ENCODE measurements at places on chromosomes 11 and 22. TPM values are rescaled to one million over a fixed set of nuclear protein-coding genes. Genes with fewer than 3 reads are reported as not detected.

The KRTAP5-11 gene
- not detected for total RNA-seq

The BBOX1 gene
- not detected for total RNA-seq

- DNase-seq: no peak
Observed at GRCh38 chr11:117620086-117620485, 176.9 kb downstream of the DSCAML1 start.

The CRYBB2 gene
- total RNA-seq: 1.9 TPM

GRCh38 chr11:46984987-46985386 lies 48.4 kb downstream of the CSTPP1 start:
- DNase-seq: no peak

DNA sequence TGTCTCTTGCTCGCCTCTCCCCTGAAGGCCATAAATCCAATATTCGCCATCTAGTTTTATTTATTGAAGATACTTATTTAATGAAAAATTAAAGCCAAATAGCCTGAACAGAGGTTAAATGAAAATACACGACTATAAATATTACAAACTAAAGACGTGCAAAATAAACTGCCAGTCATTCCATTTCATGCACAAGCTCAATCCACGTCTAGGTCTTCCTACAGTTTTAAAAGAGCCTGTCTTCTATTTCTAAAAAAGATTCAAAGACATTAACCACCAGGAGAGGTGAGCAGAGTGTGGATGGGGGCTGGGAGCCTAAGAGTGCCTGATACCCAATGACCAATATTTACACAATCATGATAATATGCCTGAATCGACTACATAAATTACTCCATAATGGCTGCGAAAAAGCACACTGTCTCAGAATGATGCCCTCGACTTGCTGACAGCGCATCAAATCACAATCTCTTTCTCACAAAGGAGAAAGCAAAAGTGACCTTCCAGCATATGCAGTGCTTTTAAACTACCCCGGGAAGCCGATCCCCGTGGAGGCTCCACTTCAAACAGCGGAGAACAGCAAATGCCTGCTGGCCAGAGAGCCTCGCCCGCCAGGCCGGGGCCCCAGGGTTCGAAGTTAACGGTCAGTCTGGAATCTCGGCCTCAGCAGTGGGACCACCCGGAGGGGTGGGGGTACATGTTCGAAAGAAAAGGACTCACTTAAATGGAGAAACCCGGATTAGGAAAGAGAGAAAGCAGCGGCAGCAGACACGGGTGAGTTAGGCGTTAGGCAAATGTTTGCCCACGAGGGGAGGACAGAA lies 1.7 kb downstream of the FCHSD2 start:
- peak; percentile 37 for DNase-seq

The DEPDC7 gene
- total RNA-seq: 0.74 TPM

DNA sequence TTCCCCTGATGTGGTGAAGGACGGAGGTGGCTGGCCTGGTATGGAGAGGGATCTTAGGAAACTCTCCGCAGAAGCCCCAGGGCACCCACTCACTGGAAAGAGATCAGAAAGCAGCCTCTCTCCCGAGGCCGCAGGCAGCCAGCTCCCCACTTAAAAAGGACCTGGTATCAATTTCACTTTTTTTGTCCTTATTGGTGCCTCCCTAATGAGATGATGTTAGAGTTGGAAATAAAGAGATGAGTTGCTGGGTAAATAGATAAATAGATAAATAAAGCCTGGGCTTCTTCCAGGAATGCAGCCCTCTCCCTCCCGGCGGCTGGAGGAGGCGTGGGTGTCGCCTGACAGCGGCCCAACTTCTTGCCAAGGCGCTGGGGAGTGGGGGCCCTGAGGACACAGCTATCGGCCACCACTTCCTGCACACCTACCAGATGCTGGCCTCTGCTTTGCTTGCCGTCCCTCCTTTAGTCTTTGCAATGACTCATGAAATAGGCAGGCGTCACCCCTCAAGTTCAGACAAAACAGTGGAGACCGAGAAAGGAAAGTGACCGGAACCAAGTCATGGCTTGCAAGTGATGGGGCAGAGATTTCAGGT lies 42.9 kb downstream of the LINC01488 start:
- no peak for DNase-seq

- DNase-seq: no peak
Observed at GRCh38 chr22:35498026-35498800, 42.4 kb upstream of the RASD2 start.

Measured in endothelial cell (in vitro differentiated cells).